Activated CD4-positive, alpha-beta T cell treated with anti-CD3 and anti-CD28 coated beads, Interleukin-2, amount 50 U/mL, for 1 hour (primary cell): ENCODE measurements at places on chromosomes 4 and X.

GRCh38 chr4:87975466-87975865 is at the start of gene SPP1:
Gene SPP1, plus strand, starts transcription at chr4:87975714. Its CDS starts 1,182 bp downstream, at chr4:87976896.
- no peak for DNase-seq

DNA sequence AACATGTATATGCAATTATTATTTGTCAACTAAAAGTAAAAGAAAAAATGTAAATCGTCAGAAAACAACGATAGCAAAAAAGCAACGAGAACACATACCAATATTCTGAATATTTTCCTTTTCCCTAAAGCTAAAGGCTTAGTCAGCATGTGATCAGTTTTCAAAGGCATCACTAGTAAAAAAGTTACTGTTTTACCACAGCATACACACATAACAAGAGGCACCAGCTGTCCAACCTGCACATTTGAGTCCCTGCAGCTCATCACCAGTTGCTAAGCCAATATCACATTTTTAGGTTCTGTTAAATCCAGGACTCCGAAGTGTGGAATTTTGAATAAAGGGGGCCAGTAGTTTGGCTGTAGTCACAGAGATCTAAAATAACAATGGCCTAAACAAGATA is 203.8 kb downstream of the ADGRA3 start:
- DNase-seq, result no peak

DNA sequence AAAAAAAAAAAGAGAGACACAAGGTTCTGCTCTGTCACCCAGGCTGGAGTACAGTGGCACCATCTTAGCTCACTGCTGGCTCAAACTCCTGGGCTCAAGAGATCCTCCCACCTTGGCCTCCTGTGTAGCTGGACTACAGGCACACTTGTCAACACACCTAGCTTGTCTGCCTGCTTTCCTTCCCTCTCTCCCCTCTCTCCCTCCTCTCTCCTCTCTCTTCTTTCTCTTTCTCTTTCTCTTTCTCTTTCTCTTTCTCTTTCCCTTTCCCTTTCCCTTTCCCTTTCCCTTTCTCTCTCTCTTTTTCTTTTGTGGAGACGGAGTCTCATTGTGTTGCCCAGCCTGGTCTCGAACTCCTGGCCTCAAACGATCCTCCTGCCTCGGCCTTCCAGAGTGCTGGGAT is 132.1 kb downstream of the DIPK2B start:
- DNase-seq, result no peak

DNA sequence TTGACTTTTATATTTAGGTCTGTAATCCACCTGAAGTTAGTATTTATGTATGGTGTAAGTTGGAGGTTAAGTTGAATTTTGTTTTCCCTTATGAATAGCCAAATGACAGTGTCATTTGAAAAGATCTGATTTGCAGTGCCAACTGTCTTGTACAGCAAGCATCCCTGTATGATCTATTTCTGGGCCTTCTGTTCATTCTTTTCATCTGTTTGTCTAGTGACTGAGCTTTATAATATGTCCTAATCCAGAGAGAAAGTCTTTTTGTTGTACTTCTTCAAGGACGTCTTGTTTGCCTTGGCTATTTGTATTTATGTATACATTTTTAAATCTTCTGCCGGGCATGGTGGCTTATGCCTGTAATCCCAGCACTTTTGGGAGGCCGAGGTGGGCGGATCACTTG is 39.6 kb downstream of the CDKL5 start:
- DNase-seq, result no peak

GRCh38 chr4:17762726-17763125 is 18.7 kb downstream of the FAM184B start:
- no peak for DNase-seq

DNA sequence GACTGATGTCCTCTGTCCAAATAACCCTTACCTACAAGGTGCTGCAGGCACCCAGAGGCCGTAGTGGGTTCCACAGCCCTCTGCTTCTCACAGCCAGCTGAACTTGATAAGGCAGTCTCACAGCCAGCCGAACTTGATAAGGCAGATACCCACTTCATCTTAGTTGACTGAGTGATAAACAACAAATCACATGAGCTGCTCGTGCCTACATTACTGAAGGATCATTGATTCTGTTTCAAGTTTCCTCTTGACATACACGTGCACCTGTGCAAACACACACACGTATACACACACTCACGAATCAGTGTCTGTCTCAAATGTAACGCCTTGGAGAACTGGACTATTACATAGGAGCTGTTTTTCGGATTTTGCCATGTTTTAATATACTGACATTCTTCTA is 276.3 kb downstream of the DCTD start:
- no peak for DNase-seq

DNA sequence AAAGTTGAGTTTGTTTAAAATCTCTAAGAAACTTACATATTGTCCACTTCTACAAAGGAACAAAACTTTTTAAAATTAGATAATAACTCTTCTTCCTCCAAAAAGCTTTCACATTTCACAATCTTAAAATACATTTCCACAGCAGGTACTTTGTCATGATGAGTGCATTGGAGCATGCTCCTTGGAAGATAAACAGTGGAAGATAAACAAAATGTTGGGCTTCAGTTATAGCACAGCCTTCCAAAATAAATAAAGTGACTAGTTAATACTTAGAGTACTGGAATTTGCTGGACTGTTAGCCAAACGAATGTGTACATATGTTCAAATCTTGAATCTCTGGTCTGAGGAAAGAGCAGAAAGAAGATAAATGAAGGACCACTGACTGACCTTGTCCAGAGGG is 54.9 kb upstream of the PDE5A start:
- DNase-seq, result no peak

DNA sequence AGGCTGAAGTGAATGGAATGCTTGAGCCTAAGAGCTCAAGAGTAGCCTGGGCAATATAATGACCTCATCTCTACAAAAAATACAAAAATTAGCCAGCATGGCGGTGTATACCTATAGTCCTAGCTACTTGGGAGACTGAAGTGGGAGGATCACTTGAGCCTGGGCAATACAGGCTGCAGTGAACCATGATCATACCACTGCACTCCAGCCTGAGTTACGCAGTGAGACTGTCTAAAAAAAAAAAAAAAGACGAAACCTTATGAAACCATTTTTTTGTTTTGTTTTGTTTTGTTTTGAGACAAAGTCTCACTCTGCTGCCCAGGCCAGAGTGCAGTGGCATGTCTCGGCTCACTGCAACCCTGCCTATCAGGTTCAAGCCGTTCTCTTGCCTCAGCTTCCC is 36.9 kb downstream of the TLR10 start:
- DNase-seq, result no peak

DNA sequence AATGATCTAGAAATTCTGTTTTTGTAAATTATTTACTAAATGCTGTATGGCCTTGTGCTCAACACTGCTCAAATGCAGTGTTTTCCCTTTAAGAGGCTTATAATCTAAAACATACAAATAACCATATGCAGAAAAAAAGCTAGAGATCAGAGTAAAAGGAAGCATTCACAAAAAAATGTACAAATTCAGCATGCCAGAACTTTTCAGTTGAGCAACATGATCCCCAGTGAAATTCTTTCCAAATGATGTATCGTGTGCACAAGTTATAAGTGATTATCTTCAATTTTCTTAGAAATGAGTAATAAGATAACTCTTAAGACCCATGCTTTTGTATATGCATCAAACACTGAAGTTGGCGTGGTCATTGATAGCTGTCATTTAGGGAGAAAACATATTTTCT is 5.0 kb downstream of the GPC3 start:
- no peak for DNase-seq

GRCh38 chr4:176289561-176289960 is 20.5 kb upstream of the ASB5 start:
- no peak for DNase-seq

DNA sequence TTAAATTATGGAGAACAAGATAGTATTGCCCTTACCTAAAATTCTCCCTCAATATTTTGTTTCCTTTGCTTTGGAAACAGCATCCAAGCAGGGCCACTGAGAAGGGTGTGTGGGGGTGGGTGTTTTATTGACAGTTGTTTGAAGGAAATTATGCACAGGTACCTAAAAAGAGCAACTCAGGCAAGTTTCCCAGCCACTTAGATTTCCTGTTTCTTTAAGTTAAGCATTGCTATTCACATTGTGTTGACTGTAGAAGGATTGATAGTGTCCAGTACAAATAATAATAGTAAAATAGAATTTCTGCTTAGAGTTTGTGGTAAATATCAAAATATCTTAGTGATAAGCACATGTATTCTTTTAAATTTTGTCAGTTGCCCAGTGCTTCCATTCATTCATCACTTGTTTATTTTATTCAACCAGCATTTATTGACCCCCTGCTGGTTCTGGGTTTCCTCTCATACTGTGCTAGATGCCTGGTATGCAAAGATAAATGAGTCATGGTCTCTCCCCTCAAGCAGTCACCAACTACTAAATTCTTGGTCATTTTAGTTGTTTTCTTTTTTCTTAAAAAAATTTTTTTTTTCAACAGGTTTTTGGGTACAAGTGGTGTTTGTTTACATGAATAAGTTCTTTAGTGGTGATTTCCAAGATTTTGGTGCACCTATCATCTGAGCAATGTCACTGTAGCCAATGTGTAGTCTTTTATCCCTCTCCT is 50.0 kb downstream of the GALNT7 start:
- no peak for DNase-seq

DNA sequence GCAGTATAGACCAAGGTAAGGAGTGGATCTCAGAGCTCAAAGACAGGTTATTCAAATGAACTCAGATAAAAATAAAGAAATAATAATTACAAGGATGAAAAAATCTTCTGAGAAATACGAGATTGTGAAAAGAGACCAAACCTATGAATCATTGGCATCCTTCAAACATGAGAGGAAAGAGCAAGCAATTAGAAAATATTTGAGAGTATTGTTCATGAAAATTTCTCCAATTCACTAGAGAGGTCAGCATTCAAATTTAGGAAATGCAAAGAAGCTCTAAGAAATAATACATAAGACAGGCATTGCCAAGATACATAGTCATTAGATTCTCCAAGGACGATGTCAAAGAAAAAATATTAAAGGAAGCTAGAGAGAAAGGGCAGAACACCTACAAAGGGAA is 93.5 kb upstream of the GALNTL6 start:
- no peak for DNase-seq

GRCh38 chr4:120977435-120977997 is 55.0 kb upstream of the PRDM5 start:
- DNase-seq, result no peak

DNA sequence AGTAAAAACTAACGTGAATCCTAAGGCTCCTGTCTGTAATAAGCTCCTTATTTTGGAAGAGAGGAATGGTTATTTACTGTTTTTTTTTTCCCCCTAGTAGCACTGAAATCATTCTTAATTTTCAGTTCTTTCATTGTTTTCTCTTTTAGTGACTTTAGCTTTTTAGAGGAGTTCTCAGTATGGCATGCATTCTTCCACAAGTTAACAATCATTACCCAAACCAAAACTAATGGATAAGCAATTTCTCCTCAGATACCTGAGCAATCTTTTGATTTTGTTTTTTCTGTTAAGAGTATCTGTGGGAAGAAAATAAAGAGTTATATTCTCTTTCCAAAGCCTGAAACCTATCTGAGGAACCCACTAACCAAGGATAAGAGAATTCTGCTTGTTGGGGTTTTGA is 16.7 kb upstream of the PPA2 start:
- no peak for DNase-seq

DNA sequence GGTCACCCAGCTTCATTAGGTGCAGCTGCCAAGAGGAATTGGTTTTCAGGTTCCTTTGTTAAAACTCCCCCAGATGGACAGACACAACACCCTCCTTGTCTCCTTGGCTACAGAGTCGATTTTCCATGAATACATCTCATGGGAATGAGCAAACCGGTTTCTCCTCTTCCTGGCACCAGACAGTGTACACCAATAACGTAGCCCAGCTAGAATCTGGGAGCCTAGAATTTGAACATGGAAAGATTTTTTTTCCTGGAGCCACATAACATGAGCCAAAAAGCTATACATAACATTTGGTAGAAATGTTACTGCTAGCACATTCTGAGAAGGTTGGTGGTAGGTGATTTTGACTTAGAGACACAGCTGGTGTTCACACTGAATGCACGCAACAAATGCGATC is 62.9 kb upstream of the SLC34A2 start:
- no peak for DNase-seq

GRCh38 chr4:19698961-19699360 is 552.7 kb upstream of the SLIT2 start:
- no peak for DNase-seq

DNA sequence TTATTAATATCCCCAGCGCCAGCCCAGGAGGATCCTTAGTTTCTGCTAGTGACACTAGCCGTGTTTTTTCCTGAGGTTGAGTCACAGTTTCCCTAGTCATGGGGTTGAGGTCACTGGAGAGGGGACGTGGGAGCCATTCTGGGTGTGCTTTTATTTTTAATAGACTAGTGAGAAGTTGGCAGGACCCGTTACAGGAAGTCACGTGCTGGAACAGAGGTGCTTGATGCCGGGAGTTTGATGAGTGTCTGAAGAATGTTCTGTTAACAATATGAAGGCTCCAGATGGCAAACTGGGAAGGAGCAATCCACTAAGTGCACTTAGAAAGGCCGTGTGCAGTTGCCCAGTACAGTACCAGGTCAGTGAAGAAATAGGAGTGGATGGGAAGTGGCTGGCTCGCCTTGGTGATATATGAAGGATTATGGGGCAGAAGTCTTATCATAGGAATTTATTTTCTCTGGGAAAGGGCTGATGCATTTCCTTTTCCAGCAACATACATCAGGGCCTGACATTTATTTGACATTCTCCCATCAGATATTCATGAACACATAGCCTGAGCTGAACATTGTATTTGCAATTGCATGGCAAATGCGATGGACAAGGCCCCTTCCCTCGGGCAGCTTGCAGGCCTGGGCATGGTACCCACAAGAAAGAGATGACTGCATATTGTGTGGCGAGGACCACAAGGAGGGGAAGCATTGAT is 291.8 kb downstream of the FBXW7 start:
- no peak for DNase-seq

- DNase-seq, result no peak
Observed at GRCh38 chr4:74031576-74031975, 6.9 kb downstream of the CXCL3 start.

DNA sequence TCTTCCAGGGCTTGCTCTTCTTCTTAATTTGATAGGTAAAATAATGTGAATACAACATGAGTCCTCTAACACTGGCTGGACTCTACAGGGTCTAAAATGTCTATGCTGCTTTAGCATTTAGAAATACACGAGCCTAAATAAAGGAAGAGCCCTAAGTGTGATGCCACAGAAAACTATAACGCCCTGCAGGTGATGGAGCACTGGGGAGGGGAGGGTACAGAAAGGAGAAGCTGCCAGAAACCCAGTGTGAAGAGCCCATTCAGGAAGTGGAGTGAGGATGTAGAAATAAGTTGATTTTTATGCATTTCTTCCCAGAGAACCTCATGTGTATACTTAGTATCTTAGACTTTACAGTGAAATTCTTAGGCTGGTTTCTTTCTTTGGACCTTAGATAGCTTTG is 83.4 kb downstream of the TNIP2 start:
- no peak for DNase-seq

DNA sequence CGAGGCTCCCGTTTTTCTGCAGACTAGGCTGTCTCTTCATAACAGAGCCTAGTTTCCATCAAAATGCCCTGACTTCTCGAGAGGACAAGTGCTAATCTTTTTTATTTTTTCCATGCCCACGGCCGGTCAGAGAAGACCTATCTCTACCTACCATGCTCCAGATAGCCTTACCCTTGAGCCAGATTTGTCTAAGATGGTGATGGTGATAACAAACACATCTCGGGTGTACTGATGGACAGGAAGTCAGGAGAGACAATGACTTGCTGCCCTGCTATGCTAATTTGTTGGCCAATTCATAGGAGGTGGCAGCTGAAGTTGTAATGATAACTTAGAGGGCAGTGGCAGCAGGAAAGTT is 42.2 kb upstream of the NKRF start:
- DNase-seq, result no peak
